Inflammatory macrophage treated with lipopolysaccharide for 1 hour (primary cell): ENCODE measurements at places on chromosomes 6 and 20.

DNA sequence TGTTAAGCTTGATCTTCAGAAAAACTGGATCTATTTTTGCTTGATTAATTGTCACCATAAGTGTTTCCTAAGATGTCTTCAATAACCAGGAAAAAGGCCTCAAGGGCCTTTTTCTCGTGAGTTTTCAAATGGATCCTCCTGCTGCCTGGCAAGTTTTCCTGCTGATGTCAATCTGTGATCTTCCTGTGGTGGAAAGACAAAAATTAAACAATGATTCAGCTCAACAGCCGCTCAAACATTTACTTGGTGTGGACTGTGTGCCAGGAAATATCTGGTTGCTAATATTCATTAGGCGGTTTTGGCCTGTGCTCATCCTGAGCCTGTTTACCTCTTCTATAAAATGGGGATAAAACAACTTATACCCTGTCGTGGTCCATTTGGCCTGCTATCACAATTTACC, 35.4 kb upstream of the SSTR4 start:
- DNase-seq: no peak

GRCh38 chr6:33846226-33846625, 42.4 kb upstream of the MLN start:
- DNase-seq: no peak

- no peak for DNase-seq
Measured at GRCh38 chr6:83960664-83961063, 72.9 kb upstream of the MRAP2 start.

GRCh38 chr6:42782689-42783176, 881 bp downstream of the BICRAL start:
- peak; percentile 45 for DNase-seq

DNA sequence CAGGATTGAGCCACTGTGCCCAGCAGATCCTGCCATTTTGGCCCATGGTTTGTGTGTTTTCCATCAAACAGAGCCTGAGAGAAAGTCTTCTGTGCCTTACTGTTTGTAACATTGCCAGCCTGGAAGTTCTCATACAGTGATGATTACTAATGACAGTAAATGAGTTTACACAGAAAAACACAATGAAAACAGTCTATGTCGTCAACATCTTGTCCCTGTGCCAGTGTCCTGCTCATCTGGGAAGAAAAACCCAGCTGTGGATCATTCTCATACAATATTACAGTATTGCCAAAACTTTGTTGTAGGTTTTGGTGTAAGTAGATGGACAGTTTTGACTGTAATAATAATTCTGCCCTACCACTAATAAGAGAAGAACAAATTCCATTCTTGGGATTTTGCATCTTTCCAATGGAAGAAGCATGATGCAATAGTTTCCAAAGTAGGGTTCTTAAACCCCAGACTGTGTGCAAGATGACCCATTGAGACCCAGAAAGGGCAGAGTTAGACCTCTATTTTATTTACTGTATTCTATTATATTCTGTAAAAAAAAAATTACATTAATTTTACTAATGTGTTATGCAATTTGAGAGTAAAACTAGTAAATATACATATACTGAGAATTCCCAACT, 135.0 kb upstream of the JARID2 start:
- DNase-seq: no peak

DNA sequence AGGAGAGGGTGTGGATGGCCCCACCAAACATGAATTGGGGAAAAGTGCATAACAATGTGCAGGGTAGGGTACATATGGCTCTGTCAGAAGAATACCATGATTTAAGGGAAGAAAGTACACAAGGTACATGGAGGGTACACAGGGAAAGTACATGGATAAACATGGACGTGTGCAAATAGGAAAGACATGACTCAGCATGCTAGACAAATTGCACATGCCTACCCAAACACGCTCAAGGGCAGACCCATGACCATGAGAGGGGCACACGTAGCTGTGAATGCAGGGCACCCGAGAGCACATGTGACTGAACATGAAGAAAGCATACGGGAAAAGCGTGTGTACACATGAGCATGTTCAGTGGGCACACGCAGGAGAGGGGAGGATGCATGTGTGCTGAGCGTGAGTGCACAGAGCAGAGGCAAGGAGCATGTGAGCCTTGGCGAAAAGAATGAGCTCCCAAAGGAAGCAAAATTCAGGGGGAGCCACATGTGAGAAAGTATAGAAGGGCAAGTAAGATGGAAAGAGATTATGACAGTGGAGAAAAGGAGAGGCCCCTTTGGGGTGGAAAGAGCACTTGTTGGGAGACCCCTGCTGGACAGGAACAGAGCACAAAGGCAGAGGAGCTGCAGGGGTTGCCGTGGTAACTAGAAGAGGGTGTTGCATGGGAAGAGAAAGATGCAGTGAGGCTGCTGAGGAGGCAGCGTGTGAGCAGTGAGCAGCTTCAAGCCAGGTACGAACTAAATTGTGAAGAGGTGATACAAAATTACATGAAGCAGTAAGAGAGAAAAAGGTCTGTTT, 17.8 kb downstream of the OR2H2 start:
- DNase-seq: no peak
